ENCODE measurements at places on chromosomes 16 and 17.

DNA sequence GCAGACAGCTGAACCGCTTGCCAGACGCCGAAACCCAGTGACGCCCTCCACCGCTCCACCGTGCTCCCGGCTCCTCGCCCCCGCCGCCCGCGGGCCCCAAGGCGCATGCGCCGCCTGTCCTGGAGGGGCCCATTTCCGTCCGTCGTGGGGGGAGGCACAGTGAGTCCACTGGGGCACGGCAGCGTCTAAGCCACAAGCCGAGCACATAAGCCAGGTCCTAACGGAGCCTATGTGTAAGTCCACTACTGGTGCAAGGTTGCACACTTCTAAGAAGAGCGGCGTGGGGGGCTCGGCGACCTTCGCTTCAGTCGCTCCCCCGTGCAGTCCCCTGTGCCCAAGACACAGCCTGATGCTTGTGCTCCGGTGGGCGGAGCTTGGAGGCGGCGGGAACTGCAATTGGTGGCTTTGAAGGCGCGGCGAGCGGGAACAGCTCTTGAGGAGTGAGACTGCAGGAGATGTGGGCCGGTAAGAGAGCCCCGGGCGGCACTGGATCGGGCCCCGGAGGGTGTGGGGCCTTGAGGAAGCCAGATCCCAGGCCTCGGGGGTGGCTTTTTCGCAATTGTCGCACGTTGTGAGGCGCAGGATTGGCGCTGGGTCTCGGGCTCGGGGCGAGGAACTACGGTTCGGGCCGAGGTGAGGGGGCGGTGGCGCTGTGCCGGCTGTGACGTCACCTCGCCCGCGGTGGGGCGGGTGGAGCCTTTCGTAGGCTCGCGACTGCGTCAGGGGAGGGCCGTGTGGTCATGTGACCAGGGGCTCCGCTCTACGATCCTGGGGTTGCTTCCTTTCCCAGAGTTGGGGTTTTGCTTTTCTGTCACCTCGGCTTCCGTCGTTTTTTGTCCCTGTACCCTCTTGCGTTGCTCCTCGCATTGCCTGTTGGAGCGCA lies at the start of the genes CENPN and CMC2:
TSS of gene CENPN (plus strand) at position 402 of the 883 bp plus-strand sequence. CDS start 4,726 bp downstream, outside the sequence.
TSS of gene CMC2 (minus strand) at position 73 of the 883 bp plus-strand sequence. CDS start 9,491 bp downstream, outside the sequence.
- peak; percentile 88 for DNase-seq

GRCh38 chr17:79696610-79696982 lies 34.1 kb upstream of the ENPP7 start:
- no peak for DNase-seq

DNA sequence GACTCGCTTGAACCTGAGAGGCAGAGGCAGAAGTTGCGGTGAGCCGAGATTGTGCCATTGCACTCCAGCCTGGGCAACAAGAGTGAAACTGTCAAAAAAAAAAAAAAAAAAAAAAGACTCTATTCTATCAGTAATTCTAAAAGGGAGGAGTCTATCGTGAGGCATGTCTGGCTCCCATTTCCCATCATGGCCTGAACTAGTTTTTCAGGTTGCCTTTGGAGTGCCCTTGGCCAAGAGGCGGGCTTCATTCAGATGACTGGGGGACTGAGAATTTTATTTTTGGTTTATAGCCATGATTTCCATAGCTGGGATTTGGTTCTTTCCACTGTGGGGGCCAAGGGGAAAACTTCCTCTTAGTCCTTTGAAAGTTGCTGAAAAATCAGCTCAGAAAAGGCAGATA lies 3.5 kb upstream of the SNX29 start:
- no peak for DNase-seq

DNA sequence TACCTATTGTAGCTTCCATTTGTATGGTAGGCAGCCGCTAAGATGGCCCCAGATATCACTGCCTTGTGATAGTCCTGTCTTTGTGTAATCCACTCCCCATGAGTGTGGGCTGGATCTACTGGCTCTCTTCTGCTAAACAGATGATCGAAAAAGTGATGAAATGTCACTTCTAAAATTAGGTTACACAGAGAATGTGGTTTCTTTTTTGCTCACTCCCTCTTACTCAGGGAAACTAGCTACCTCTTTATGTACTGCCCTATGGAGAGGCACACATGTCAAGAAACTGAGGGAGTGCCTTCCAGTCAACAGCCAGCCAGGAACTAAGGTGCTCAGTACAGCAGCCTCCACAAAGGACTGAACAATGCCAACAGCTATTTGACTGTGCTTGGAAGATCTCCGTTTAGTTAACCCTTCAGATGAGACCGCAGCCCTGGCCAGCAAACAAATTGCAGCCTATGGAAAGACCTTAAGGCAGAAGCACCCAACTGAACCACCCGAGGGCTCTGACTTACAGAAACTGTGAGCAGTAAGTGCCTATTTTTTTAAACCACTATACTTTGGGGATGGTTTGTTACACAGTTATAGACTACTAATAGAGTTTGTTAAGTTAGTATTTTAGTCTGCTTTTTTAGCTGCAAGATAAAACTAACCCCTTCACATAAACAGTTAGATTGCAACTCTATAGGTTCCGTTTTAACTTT lies 113.2 kb upstream of the MAF start:
- no peak for DNase-seq

- DNase-seq, result no peak
Measured at GRCh38 chr17:67281053-67281452, 36.1 kb upstream of the HELZ start.

All from H54 (cell line).